Bone marrow (tissue), 2 donors: ENCODE measurements at places on chromosomes 3 and 15.
A peak's percentile ranks its signal among the peaks of the same experiment; 100 is the strongest.

DNA sequence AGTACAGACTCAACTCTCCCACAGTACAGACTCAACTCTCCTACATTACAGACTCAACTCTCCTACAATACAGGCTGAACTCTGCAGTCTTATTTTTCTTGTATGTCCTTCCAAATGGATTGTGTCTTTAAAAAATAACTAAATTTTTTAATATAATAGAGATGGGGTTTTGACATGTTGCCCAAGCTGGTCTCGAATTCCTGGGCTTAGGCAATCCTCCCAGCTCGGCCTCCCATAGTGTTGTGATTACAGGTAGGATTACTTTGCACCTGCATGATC, 31.2 kb upstream of the UBXN7 start:
- no peak for DNase-seq

GRCh38 chr3:148265841-148266240, 431.9 kb upstream of the AGTR1 start:
- DNase-seq, result no peak

- no peak for DNase-seq
These were observed 15.7 kb downstream of the KCNMB2 start for GRCh38 chr3:178551916-178552321.

DNA sequence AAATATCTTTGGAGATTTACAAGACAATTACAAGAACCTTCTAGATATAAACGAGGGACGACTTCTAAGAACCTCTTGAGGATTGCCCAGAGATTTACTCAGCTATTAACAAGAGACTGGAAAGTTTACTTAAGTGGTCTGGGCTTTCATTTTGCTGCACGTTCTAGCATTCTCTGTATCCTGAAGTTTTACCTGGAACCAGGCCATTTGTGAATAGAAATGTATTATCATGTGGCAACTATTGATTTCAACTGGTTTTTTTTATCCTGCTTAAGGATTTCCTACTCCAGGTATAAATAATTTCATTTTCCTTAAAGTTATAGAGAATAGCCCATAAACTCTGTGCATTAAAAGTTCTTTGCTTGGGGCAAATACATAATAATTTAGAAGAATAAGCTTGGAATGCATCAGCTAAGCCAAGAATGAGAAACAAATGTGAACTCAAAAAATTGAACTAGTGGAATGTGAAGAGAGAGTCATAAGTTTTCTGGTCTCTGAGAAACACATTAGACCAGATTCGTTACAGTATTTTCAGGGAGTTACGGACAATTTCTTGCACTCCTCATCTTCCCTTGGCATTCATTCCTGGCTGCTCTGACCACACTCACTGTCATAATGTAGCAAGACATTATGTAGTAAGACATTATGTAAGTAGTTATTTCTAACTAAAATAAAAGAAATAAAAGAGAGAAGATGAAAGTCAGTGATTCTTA, 1.3 kb downstream of the AQP9 start:
- no peak for DNase-seq

GRCh38 chr3:19931767-19932188, 2.2 kb downstream of the EFHB start:
- DNase-seq, result peak; percentile 25

DNA sequence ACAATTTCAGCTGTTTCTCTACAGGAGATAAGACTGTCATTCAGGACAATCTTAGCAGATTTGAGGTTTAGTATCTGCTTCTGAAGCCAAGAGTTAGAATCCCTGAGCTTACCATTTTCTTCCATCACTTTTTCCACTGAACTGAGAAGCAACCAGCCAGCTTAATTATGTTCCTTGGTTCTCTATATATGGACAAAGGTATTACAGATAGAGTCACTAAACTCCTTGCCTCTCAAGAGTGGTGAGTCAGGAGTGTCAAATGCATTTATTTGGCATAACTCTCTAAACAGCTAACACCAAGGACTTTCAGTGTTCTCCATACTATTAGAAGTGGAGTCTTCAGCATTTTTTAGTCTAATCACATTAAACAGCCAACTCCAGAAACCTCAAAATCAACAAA, 239.3 kb downstream of the ALCAM start:
- DNase-seq, result no peak

DNA sequence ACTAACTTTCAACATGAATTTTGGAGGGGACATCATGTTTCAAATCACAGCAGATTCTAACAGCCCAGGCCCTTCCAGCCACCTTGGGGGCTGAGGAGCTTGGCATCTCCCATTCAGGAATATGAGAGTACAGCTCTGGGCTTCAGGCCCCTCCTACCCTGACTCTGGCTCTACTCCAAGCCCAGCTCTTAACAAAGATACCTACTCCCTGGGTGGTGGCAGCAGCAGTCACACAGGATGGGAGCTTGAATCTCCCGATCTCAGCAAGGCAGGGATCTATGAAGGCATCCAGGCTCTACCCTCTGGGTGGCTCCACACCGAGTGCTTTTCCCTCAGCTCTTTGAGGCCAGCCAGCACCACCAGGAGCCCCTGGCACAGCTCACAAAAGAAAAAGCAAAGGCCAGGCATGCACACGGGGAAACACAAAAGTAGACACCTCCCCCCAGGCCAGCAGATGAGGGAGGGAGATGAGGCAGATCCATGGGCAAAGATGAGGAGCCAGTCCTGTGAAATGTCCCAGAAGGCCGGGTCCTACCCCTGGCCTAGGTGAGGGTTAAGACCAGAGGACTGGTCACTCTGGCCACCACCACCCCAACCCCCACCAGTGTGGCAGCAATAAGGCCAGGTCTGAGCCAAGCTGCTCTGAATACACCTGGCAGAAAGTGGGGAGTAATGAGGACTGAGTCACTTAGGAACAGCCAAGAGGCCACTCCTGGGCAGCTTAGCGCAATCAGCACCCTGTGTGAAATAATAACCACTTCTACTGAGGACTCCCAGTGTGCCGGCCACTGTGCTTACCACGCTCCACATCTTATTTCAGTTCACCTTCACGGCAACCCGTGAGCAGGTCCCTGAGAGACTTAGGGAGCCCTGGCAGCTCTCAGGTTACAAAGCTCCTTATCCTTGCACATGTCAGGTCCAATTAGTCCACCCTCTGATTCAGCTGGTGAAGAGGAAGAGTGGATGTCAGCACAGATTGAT, 24.3 kb downstream of the PLA2G4F start:
- no peak for DNase-seq

DNA sequence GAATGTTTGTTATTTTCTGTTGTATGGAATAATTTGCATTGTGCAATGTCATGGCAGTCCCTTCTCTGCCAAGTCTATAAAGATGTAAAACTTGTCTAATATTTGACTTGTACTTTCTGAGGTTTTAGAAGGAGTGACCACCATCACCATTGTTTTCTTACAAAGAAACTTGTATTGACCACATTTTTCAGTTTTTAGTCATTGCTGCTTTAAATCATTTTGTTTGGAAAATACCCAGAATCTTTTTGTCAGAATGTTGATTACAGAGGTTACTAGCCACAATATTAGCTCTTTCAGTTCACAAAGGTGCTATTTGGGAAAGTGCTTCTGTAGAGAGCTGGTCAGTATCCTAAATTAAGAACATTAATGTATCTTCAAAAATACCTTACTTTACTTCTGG, 532.4 kb upstream of the GBE1 start:
- no peak for DNase-seq

GRCh38 chr3:107781253-107781652, 258.5 kb downstream of the BBX start:
- DNase-seq, result no peak

DNA sequence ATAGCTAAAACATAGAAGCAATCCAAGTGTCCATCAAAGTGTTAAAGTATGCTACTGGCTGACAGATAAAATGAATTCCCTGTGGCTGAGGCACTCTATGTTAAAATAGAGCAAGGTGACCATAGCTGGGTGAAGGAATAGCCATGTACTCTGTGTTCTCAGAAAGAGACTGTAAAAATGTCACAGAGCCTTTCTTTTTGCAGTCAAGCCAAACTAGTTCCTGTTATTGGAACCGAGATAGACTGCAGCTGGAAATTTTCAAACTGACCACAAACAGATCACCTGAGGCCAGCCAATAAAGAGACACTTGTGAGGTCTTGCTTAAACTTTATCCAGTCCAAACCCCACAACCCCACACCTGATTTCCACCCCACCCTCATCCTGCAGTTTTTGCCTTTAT, 422.8 kb upstream of the NAALADL2 start:
- DNase-seq, result no peak

- no peak for DNase-seq
These were observed 294.8 kb downstream of the MCTP2 start for GRCh38 chr15:94526071-94526689.

DNA sequence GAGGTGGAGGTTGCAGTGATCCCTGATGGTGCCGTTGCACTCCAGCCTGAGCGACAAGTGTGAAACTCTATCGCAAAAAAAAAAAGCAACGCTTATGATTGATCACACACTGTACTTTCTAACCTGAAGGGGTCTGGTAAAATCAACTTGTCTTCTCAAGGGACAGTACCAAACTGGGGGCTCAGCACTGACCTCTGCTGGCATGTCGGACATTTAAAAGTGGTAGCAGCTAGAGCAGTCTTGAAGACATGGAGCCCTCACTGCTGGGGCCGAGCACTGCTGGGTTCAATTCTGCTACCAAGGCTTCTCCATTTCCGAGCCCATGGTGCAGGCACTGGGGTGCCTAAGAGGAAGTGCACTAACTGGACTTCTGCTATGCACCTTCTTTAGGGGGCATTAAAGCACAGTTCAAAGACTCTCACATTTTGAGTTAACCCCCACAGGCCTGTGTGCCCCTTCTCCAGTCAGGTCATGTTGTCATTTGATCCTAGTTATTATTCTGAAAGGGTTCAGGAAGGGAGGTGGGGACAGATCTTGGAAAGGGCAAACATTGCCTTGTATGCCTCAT, 26.4 kb upstream of the LAMP3 start:
- DNase-seq, result no peak

- no peak for DNase-seq
These were observed 27.6 kb downstream of the ZNF592 start for GRCh38 chr15:84775867-84776449.

GRCh38 chr3:101876142-101876541, 26.8 kb downstream of the NFKBIZ start:
- no peak for DNase-seq

- DNase-seq, result no peak
These were observed 17.8 kb downstream of the MAP2K1 start for GRCh38 chr15:66404532-66404931.

GRCh38 chr3:66480666-66481065, 20.2 kb downstream of the LRIG1 start:
- DNase-seq, result no peak

DNA sequence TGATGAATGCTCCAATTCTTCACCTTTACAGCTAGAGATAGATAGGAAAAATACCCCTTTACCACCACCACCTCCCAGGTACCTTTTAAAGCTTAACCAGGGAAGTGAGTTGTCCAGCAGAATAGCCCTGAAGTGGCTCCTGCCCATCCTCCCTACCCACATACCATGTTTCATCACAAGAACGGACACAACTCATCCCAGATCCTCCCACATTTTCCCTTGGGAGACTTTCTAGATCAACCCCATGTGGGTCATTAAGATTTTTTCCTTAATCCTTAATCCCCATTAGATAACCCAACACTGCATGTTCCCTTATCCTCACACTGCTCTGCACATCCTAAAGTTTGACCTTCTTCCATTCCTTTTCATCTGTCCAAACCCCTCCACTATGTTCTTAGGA, 69.3 kb downstream of the CHST2 start:
- DNase-seq, result no peak

DNA sequence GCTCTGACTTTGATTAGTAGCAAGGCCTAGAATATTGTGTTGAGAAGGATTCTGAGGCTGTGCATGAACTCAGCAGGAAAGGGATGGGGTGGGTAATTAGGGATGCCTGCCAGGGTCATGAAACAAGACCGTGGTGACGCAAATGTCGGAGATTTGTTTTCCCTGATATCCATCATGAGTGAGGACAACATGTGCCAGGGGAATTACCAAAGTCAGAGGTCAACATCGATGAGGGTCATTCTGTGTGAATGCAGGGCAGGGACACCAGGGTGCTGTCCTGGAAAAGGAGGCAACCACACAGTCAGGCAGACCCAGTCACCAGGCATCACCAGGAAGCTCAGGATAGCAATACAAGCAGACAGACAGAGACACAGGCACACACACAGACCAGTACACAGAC, 52.2 kb downstream of the SLCO2A1 start:
- DNase-seq, result no peak

- DNase-seq, result no peak
These were observed 30.2 kb downstream of the KCNAB1 start for GRCh38 chr3:156150434-156151066.

- no peak for DNase-seq
These were observed 33.2 kb downstream of the ZDHHC19 start for GRCh38 chr3:196177967-196178366.

GRCh38 chr3:54427501-54427900, 305.1 kb downstream of the CACNA2D3 start:
- DNase-seq, result no peak

DNA sequence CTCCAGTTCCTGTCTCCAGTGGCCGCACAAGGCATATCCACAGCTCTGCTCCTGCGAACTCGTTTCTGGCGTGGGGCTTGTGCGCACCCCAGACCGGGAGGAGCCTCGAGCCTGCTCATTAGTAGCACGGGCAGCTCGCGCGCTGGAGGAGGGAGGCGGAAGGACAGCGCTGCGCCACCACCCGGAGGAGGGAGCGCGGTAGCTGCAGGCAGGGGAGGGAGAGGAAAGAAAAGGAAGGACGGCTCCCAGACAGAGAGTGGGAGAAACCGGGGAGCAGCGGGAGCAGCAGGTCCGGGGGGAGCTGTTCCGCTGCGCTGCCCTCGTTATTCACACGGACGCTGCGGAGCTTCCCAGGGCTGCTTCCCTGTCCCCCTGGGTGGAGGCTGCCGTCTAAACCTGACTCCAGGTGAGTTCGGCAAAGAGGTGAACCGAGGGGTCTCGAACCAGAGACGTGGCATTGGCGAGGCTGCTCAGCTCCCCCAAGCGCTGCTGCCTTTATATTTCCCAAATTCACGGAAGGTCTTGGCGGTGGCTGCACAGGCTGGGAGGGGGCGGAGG, 121.3 kb upstream of the ZNF717 start:
- no peak for DNase-seq

DNA sequence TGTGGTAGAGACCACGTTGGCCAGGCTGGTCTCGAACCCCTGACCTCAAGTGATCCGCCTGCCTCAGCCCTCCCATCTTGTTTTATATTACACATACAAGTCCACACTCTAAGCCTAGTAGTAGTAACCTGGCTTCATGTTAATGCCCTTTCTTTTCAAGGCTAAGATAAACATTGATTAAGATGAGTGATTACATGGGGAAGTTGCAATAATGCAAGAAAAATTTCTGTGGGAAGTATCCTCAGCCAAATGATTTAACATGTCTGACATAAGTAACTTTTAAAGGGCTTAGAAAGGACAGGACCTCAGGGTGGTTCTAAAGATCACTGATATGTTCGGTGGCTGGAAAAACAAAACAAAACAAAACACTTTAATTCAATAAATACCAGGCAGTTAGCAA, 72.1 kb downstream of the SFMBT1 start:
- no peak for DNase-seq

- no peak for DNase-seq
These were observed 14.3 kb upstream of the LIMD1 start for GRCh38 chr3:45580112-45580765.

GRCh38 chr15:37847776-37848175, 86.7 kb upstream of the TMCO5A start:
- no peak for DNase-seq
